ENCODE measurements at places on chromosomes 16 and 17.
A peak's percentile ranks its signal among the peaks of the same experiment; 100 is the strongest.

GRCh38 chr16:13883881-13884280 is 36.1 kb upstream of the ERCC4 start:
- no peak for DNase-seq

- DNase-seq, result no peak
Observed at GRCh38 chr17:61294286-61294685, 105.4 kb upstream of the TBX2 start.

DNA sequence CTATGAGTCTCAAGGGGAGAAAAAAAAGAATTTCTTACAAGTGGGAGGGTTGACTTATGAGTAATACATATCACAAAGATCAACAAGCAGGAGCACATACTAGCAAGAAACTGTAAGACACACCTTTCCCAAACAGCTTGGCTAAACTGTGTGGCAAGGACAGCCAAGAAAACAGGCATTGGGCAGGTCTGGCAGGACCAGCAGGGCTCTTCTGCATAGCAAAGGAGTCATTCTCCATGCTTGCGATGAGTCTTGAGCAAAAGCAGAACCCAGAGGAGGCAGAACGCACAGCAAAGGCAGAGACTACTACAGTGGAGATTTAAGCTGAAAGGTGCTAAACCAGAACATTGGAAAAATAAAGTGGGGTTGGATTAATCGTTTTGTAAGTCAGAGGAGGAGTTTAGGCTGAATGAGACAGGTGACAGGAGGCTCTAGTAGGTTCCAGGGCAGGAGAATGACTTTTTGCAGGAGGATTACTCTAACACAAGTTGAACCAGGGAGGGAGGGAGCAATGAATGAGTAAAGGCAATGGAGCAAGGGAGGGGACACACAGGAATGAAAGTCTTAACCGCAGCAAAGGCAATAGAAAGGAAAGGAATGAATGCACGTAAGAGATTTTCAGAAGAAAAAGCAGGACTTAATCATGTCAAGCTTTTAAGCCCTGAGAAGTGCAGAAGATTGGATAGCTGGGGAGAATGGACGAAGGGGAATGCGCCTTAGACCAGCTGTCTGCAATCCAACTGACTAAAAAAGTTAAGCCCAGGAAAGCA is 2.7 kb downstream of the N4BP1 start:
- DNase-seq, result no peak

GRCh38 chr17:885971-886571 is 93.5 kb downstream of the NXN start:
- DNase-seq, result no peak

- no peak for DNase-seq
Observed at GRCh38 chr16:71754652-71755051, 30.2 kb upstream of the PHLPP2 start.

DNA sequence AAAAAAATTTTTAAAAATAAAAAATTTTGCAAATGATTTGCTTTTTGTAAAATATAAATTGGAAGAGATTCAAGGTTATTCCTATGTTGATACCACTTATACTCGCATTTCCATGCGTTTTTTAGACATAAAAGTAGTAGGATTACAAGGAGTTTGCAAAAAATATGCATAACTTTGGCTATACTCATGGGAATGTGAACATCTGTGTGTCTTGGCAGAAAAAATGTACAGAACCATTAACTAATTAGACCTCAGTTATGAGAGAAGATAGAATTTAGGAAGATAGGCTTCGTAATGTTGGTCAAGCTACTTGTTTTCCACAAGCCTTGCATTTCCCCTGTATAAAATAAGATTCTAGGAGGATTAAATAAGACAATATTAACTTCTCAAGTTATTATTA is 61.1 kb upstream of the VPS4A start:
- no peak for DNase-seq

- DNase-seq, result no peak
Observed at GRCh38 chr17:51508048-51508447, 247.7 kb downstream of the UTP18 start.

DNA sequence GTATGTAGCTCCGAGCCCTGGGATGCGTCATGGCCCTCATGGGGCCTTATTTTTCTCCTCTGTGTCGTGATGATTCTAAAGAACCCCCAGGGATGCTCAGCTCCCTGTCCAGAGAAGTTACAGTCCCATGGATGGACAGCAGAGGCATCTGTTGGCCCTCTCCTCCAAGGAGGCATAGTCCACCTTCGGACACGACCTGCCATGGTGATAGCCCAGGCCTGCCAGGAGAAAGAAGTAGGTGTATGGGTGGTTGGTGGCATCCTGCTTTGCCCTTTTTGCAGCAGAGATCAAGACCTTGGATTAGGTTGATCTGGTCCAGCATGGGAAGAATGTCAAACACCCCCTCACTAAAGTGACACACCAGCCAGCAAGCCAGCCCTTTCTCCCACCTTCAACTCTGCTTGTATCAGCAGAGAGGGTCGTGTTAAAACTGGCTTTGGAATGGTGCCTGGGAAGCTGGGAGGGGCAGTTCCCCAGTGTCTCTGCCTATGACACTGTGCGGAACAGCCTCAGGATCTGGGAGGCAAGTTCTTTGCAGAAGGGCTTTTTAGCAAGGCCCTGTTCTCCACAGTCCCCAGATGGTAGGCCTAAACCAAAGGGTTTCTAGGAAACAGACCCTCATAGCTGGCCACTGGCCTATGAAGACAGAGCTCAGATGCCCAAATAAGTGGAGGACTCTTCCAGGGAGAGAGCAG is 259.9 kb upstream of the RPL38 start:
- no peak for DNase-seq

DNA sequence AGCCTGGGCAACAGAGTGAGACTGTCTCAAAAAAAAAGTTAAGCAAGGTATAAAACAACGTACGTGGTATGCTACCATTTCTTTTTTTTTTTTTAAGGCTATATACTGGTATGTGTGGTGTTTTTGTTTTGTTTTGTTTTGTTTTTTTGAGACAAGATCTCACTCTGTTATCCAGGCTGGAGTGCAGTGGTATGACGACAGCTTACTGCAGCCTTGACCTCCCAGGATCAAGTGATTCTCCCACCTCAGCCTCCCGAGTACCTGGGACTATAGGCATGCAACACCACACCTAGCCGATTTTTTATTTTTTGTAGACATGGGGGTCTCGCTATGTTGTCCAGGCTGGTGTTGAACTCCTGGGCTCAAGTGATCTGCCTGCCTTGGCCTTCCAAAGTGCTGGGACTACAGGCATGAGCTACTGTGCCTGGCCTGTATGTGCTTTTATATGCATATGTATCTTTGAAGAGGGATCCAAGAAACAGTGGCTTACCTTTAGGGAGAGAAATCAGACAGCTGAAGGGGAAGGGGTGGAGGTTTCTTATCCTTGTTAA is 6.5 kb downstream of the CENPV start:
- no peak for DNase-seq

- DNase-seq, result no peak
Observed at GRCh38 chr16:17416461-17417311, 54.1 kb downstream of the XYLT1 start.

- no peak for DNase-seq
Observed at GRCh38 chr17:17670701-17671305, 10.5 kb upstream of the RAI1 start.

DNA sequence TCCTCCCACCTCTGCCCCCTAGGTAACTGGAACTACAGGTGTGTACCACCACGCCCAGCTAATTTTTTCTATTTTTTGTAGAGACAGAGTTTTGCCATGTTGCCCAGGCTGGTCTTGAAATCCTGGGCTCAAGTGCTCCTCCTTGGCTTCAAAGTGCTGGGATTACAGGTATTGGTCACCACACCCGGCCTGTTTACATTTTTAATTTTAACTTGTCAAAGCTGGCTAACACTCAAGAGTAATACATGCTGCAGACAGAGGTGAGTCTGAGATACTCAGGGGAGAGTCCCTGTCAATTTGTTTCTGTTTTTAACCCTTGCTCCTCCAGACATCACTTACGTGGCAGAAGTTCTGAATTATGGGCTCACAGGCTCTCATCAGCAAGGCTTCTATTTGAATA is 50.7 kb upstream of the CLEC18B start:
- no peak for DNase-seq

- DNase-seq, result no peak
Observed at GRCh38 chr16:89949121-89949742, 677 bp downstream of the DEF8 start.

- DNase-seq, result no peak
Observed at GRCh38 chr17:80941171-80941570, 50.5 kb upstream of the CHMP6 start.

GRCh38 chr16:52543654-52544053 is 3.3 kb downstream of the TOX3 start:
- DNase-seq, result no peak

GRCh38 chr17:40457964-40458791 is 14.9 kb downstream of the IGFBP4 start:
- no peak for DNase-seq

- DNase-seq, result no peak
Observed at GRCh38 chr17:60745544-60745943, 67.9 kb downstream of the BCAS3 start.

- DNase-seq, result no peak
Observed at GRCh38 chr17:44216694-44217093, 2.8 kb downstream of the UBTF start.

DNA sequence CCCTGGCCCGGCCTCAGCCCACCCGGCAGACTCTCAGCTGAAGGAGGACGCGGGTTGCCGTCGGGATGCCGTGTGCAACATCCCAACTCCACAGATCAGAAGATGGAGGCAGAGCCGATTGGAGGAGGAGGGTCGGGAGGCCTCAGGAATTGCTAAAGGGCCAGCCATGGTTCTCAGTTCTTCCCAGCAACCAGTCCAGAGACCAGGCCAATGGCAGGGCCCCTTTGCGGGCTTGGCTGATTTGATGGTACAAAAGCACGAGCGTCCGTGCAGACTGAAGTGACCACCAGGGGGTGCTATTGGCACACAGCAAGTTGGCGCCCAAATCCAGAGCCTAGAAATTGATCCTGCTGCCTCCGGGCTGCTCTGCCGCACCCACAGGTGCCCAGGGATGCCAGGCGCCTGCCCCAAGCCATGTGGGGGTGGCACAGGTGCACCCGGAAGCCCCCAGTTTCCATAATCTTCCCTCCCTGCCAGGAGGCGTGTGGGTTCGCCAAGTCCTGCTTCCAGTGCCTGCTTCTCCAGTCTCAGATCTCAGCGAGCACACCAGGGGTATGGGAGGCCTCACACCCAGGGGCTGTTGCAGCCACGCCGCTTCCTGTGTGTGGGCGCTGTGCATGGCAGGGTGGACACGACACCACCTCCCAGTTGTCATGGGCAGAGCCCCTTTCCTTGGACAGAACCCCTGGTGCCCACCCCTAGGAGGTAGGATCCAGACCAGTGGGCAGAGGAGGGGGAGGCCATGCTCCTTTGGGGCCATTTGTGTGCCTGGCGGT is 7.1 kb upstream of the TEX19 start:
- DNase-seq, result peak; percentile 57

DNA sequence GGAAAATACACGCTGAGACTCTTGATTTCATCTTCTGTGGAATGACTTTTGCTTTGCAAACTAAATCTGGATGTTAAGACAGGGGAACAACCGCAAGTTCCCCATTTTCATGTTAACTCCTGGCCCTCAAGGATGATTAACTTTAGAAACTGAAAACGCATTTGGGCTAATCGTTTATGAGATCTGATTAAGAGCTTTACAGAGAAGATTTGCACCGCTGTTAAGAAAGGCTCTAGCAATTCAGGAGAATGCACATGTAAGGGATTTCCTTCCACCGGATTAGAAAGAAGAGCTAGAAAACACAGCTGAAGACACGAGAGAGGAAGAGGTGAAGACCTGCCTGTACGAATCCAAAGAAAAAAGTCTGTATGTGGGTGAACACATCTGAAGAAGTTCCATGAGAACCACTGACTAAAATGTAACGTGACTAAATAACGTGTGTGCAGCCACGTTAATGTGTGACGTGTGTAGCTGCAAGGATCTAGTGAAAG is 106.4 kb downstream of the YPEL2 start:
- DNase-seq, result no peak

DNA sequence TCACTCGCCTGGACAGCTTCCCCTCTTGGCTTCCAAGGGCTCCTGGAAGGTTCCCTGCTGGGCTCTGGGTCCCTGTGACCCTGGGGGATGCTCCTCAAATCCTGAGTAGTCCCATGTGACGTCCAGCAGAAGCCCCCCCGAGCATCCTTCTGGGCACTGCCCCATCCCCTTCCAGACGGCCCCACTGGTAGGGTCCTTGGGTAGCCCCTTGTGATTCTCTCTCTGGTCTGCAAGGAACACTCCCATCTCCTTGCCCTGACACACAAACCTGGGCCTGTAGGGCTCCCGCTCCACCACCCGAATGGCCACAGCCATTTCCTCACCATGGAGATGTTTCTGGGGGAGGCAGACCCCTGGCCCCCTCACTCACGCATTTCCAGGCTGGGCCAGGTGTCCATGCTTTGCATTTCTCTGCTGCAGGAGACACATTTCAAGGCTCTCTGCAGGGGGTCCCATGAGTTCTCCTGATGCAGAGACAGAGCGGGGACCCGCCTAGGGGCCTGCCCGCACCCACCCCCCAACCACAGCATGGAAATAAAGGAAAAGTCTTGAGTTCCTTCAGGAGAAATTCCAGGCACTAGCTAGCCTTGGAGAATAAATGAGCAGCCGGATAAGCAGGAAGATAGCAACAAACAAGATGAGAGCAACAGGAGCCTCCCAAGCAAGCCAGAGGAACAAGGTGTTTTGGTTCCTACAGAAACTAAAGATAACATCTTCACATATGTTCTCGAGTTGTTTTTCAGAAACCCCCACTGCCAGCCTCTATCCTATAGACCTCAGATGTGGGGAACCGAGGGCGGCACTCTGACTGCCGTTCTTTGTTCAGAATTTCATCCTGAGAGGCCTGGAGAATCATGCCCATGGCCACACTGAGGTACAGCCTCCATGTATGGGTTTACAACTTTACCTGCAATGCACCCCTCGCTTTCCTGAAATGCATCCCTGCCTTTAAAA is 128.8 kb downstream of the MGAT5B start:
- no peak for DNase-seq

DNA sequence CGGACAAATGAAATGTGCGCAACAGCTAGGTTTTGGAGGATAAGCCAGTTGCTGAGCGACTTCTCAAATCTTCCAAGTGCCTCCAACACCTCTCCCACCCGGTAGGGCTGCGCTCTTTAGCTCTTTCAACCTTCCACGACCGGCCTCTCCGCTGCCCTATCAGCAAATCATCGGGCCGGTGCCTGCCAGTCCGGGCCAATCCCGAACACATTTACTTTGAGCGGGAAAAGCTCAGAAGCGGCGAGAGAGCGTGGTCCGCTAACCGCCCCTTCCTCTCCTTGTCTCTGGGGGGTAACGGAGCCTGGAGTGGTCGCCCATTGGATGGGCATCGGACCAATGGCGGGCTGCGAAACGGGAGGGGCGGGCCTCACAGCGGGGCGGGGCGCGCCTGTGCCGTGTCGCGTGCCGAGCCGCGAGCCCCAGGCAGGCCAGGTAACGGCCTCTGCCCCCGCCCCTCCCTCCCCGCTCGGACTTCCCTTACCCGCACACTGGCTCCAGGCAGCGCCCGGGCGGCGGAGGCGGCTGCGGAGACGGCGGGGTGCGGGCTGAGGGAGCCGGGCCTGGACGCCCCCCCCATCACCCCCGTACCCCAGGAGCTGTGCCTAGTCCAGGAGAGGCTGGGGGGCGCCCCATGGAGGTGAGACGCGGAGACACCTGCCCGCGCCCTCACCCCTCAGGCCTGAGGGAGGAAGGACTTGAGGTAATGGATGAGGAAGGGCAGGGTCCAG is at the start of gene MEIOC:
Gene MEIOC (plus strand): TSS at position 486 of the 728 bp plus-strand sequence. CDS start 146 bp downstream, at position 632.
- no peak for DNase-seq
